Non-pigmented ciliary epithelial cell (primary cell): ENCODE measurements at places on chromosomes 5 and 9.

GRCh38 chr5:149859746-149860145 lies 84.8 kb downstream of the PDE6A start:
- no peak for DNase-seq

DNA sequence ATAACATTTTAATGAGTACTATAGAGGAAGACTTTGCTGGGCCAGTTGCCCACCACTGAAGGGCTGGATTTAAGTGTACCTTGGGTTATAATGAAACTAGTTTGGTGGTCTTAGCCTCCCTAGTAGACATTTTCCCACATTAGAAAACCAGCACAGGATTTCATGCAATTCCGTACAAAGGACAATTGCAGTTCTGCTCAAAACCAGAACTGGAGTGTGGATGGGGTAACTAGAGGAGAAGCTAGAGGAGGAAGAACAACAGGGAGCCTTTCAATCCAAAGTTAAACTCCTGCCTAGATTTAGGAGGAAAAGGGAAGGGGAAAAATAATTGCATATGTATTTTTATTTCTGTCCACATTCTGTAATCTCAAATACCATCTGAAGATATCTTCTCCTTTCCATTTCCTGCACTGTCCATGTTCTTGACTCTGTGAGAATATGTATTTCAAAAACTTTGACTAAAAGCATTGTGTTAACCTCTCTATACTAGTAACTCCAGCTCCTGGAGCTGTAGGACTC lies 97.5 kb upstream of the SSBP2 start:
- DNase-seq, result no peak

DNA sequence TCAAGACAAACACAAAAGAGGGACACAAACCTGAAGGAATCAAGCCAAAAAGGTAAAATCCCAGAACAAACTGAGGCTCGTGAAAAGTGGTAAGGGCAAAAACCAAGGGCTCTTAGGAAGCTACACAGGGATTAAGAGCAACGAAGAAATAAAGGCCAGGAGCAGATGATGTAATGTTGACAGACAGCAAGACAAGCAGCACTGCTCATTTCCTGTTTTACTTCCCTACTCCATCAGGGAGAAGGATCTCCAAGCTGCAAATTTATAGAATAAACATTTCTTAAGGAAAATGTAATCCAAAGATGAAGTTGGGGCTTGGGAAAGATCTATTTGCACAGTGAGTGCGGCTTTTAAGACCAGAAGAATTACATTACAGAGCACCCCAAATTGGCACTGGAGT lies 182.3 kb upstream of the MAP1B start:
- DNase-seq, result no peak

- peak; percentile 9 for DNase-seq
Observed at GRCh38 chr5:21919414-21920022, 933.6 kb downstream of the CDH12 start.

GRCh38 chr5:150144246-150144801 lies 11.3 kb downstream of the PDGFRB start:
- DNase-seq, result no peak

GRCh38 chr5:68216245-68217046 lies 890 bp downstream of the PIK3R1 start:
- DNase-seq, result no peak

- DNase-seq, result no peak
Observed at GRCh38 chr5:180180421-180180820, 28.6 kb downstream of the RASGEF1C start.

DNA sequence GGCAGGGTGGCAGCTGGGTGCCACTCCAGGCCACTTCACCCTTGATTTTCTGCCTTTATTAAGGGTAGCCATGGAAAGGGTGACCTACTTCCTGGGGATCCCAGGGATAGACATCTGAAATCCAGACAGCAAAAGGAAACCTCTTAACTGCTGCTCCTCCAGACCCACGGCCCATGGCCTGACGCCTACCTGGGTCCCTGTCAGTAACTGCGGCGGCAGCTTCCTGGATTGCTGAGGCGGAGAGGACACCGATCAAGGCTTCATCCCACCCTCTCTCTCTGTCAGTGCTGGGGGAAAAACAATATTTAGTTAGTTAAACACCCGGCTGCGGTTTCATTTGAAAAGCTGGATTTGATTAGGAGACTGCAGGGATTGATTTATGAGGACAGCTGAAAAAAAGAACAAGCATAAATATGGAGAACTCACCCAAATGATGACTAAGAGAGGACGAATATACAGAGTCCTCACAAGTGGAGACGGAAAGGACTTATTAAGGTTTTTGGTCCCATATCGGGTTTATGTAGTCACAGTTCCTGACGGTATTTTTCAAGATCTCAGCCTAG lies 158.7 kb upstream of the KLF4 start:
- DNase-seq, result no peak

- no peak for DNase-seq
Observed at GRCh38 chr9:122005597-122005996, 87.5 kb downstream of the TTLL11 start.

DNA sequence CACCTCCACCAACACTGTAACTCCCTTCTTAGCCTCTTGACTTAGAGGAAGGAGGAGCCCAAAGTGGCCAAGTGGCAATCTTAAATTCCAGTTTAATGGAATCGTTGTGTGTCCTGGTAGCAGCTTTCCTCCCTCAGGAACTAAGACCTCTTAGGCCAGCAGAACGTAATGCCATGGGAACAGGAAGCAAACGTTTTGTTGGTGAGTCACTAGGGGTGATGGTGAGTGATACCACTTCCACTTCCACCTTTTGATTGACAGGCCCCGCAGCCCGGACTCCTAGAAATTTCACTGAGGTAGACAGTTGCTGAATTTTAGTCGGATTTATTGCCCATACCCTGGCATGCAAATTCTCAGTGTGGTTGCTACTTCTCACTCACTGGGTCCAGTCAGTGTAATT lies 94.2 kb upstream of the FBN2 start:
- DNase-seq, result no peak

DNA sequence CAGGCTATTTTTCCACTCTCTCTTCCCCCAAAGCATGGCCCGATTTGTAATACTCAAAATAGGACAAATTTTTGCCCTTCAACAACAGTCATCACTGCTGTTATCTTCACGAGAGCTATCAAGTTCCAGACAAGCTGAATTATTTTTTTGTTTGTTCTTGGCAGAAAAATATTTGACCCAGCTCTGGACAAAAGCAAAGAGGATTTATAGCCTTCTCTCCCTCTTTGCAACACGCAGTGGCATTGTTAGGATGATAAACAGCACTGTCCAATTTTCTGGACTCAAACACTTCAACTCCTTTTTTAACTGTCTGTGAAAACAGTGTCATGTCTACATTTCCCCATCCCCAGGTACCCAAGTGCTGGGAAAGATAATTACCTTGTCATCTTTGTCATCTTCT lies 160.3 kb downstream of the SLF1 start:
- DNase-seq, result no peak

GRCh38 chr5:169350759-169351240 lies 49.9 kb upstream of the SLIT3 start:
- DNase-seq, result peak; percentile 76

GRCh38 chr5:106408570-106408969 lies 1262.2 kb downstream of the EFNA5 start:
- no peak for DNase-seq

DNA sequence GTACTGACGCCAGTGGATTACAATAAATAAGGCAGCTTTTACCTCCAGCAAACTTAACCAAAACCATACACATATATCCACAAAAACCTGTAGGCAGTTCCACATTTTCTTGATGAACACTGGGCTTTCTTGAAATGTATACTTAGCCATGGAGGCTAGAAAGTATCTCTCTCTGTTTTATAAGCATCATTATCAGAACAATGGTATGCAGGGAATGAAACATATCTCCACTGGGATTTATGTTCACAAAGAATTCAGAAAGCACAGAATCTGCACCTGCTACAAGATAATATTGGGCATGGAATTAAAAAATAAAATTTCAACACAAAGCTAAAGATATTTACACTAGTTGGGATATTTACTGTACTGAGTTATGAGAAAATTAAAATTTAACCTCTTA lies 126.1 kb upstream of the RASA1 start:
- no peak for DNase-seq

DNA sequence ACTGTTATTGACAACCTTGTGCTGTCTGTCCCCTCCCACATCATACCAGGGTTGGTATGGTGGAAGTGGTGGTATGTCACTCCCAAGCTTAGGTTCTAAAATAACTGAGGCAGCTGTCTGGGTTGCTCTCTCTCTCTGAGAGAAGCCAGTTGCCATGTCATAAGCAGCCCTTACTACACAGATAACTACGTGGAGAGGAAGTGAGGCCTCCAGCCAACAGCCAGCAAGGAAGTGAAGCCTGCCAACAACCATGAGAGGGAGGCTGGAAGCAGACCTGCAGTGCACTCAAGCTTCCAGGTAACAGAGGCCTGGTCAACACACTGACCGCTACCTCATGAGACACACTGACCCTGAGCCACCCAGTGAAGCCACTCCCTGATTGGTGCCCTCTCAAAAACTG lies 18.6 kb downstream of the CTNNAL1 start:
- no peak for DNase-seq

- no peak for DNase-seq
Observed at GRCh38 chr9:14529054-14529453, 164.2 kb downstream of the ZDHHC21 start.

DNA sequence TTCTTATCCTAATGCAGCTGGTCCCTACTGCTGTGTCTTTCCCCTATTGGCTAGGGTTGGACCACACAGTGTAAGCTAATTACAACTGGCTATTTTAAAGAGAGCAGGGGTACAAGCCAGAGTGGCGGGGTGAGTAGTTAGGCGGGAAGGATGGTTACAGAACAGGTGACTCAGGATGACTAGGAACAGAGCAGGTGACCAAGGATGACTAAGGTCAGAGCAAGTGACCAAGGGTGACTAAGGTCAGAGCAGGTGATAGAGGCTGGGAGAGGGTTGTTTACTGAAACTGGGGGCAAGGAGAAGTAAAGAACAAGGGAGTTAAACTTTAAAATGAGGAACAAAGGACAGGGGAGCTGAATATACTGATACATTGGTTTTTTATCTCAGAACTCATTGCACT lies 125.4 kb downstream of the PTTG1 start:
- DNase-seq, result no peak

GRCh38 chr5:175343308-175343707 lies 100.7 kb downstream of the DRD1 start:
- no peak for DNase-seq

DNA sequence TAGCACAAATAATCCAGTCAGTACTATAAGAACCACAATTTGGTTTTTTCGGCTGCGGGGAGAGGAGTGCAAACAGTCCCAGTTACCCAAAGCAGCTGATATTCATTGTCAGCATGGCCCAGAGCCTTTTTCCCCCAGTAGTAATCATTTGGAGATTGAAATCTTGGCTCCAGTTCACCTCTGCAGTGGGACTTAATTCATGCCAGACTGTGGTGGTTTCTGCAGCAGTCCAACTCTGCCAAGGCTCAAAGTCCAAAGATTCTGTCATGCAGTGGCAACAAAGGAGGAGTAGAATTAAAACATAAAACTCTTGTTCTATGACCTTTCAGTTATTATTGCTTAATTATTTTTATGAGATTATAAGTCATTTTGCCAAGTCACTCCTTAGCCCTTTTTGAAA lies 25.0 kb upstream of the TRIM36 start:
- no peak for DNase-seq

GRCh38 chr5:157026789-157027424 lies 32.0 kb downstream of the HAVCR1 start:
- DNase-seq, result no peak

DNA sequence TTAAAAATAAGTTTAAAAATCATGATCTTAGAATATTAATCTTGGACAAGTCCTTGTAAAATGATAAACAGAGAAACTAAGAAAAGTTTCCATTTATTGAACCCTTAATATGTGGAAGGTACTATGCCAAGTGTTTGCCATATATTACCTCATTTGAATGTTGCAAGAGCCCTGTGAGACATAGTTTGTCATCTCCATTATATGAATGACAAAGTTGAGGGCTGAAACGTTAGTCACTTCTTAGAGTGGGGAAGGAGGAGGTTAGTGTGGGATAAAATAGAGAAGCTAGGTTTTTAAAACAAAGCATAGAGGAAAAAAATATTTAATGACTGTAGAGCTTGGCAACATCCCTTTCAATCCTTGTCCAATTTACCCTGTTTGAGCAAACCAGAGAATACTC lies 2.0 kb downstream of the TNC start:
- no peak for DNase-seq

GRCh38 chr5:22852807-22853660 lies at the start of gene CDH12:
TSS of gene CDH12 (minus strand) at chr5:22853344.
- DNase-seq, result no peak

DNA sequence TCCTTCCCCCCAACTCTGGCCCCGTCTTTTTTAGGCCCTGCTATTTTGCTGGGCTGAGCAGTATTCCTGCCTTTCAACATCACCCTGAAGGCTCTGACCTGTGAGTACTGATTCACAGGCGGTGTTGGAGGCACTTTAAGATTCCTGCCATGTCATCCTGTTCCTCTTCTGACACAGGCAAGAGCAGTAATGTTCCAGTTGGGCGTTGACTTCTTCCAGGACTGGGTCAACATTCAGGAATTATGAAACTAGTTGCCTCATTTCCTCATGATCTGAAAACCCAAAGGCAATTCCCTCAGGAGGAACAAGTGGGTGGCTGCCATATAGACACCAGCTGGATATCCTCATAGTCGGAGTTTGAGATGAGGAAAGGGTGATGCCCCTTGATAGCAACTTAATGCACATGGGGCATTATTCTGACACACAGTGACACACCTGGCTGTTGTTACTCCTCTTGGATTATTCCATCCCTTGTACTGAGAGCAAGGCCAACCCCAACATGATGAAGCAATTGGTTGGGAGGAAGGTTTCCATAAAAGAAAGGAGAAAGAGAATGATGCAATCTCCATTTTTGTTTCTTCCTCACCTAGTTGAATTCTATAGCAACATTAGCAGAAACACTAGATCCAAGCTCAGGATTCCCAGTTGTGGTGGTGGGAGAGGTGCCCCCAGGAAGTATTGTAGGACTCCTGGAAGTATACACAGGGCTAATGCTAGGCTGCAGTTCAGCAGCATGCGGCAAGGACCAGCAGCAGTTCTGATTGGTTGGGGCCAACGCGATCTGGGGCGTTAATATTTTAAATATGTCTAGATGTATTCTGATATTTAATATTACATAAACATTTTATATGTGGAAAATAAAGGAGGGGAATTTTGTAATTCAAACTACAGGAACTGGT lies 19.6 kb upstream of the GLRX start:
- no peak for DNase-seq

DNA sequence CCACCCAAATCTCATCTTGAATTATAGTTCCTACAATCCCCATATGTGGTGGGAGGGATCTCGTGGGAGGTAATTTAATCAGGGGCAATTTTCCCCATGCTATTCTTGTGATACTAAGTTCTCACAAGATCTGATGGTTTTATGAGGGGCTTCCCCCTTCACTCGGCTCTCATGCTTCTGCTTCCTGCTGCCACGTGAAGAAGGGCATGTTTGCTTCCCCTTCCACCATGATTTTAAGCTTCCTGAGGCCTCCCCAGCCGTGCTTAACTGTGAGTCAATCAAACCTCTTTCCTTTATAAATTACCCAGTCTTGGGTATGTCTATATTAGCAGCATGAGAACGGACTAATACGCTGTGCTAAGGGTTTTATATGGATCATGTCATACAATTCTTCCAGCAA lies 72.3 kb downstream of the TLE4 start:
- DNase-seq, result no peak

- DNase-seq, result no peak
Observed at GRCh38 chr5:98993512-98993911, 64.7 kb upstream of the CHD1 start.
